ENCODE measurements at places on chromosomes 2 and 18. TPM values are rescaled to one million over a fixed set of nuclear protein-coding genes. Genes with fewer than 3 reads are reported as not detected.

Gene TANC1
- 24.9 TPM for polyA plus RNA-seq

Gene DNAH6
- polyA plus RNA-seq, result 0.19 TPM

Gene CNDP2
- 60.9 TPM for polyA plus RNA-seq

Gene TLX2
- not detected for polyA plus RNA-seq

Gene LIMS4
- polyA plus RNA-seq, result not detected

GRCh38 chr2:2640371-2640770 is 309.3 kb upstream of the MYT1L start:
- no peak for DNase-seq

DNA sequence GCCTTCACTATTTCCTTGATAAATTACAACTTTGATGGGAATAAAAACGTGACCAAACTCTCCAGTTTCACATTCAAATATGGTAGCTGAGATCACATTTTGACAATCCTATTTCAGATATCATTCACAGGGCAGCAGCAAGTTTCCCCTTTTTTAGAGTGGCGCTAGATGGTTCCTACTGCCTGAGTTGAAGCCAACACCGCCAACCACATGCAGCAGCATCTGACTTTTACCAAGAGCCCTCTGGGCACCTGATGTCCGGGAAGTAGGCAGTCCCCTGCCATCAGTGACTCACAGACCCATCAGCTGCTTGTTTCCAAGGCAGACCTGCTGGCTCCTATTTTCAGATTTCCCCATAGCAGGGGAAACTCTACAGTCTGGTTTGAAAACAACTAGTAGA is 4.0 kb upstream of the MREG start:
- DNase-seq, result no peak

GRCh38 chr2:17604050-17604449 is 63.6 kb downstream of the VSNL1 start:
- no peak for DNase-seq

Data from muscle of arm (tissue), 14 donors.